Hepatic stellate cell (primary cell): ENCODE measurements at places on chromosomes 3 and 15.

GRCh38 chr15:78850352-78850751 is 22.3 kb upstream of the MORF4L1 start:
- no peak for DNase-seq

DNA sequence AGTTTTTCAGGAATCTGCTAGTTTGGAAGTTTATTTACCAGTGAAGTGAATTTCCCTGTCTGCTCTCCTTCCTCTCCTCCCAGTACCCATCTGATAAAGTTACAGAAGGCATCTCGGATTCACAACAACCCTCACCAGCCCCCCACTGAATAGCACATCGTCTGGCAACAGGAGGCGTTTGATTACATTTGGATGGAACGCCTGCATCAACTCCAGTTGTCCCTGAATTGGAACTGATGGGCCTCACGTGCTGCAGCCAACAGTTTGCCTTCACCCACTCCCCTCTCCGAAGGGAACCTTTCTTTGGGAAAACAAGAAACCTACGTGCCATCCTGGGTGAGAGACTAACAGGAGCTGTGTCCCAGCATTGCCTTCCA is 59.5 kb upstream of the BCL6 start:
- no peak for DNase-seq

GRCh38 chr15:42133886-42134502 is 22.4 kb downstream of the PLA2G4F start:
- DNase-seq, result no peak

DNA sequence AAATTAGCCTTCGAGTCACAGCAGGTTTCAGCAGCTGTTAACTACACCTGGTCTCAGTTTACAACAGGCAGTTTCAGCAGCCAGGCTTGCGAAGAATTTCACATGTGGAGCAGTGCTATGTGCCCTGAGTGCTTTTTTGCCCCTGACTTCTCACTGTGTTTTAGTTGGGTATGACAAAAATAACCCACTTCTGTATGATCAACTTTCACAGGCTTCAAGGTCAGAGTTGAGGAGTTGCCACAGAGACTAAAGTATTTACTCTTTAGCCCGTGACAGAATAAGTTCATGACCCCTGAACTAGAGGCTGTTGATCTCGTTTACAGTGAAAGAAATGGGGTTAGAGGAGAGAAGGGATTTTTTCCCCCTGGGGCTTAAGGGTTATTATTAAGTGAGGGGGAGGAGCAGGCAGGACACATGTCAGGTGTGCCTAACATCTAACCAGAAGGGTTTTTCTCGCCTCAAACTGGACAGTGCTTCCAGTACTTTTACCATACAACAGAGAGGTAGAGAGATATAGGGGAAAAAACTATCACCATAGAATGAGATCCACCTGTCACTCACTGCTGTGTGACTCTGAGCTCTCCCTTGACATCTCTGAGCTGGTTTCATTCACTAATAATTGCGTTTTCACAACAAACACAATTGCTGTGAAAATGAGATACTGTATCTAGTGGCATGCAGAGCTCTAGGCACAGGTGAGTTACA is 14.0 kb upstream of the TOPBP1 start:
- no peak for DNase-seq

DNA sequence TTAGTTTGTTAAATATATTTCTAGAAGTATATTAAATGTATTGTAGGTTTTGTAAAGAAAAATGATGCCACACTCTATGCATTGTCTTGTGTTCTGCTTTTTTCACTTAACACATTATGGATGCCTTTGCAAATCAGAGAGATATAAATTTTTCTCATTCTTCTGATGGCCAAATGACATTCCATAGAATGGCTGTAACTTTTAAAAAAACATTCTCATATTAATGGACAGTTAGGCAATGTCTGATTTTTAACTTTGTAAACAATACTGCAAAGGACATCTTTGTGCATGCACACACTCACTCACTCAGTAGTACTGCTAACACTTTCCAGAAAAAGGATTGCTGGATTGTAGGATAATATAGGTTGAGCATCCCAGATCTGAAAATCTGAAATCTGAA is 195.9 kb downstream of the ITPR1 start:
- DNase-seq, result no peak

DNA sequence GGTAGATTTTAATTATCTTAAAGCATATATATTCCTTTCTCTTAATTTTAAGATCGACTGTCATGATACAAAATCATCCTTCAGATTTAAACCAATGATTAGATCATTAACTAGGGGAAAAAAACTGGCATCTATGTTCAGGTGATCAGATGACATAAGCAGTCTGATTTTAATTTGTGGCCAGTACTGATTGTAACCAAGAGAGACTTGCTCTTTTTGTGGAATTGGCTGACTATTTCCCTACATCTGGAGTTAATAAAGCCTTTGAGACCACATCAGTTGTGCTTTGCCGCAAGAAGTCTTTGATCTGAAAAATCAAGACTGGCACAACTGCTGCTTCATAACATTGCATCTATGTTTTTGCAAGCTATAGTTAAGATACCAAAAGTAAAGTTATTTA is 148.4 kb upstream of the CGNL1 start:
- no peak for DNase-seq
